T-helper 1 cell treated with Interleukin-12 subunit alpha and Interleukin-12 subunit beta and Interleukin-4 antibody, amounts not matched to agents 30 ng/mL and 1 ng/mL, for 36 hours (primary cell): ENCODE measurements at places on chromosomes 3 and 15. TPM values are rescaled to one million over a fixed set of nuclear protein-coding genes. Genes with fewer than 3 reads are reported as not detected.

The DNAH12 gene
- 0.10 and 0.20 TPM in 2 replicates for total RNA-seq

The IQCH gene
- 0.47 and 1.3 TPM in 2 replicates for total RNA-seq

The VWA5B2 gene
- not detected in 2 replicates for total RNA-seq

The ACVR2B gene
- total RNA-seq = 6.4 and 7.5 TPM in 2 replicates

The STRIT1 gene
- total RNA-seq = not detected in 2 replicates

The COPS2 gene
- total RNA-seq = 64.6 and 65.9 TPM in 2 replicates

The SCN10A gene
- total RNA-seq = not detected in 2 replicates

The VGLL3 gene
- total RNA-seq = not detected in 2 replicates

The TM6SF1 gene
- 13.0 and 15.9 TPM in 2 replicates for total RNA-seq

The TPRG1 gene
- total RNA-seq = 2.7 and 2.9 TPM in 2 replicates
